ENCODE measurements at places on chromosomes 5 and 9.

- no peak for DNase-seq
Measured at GRCh38 chr9:134307674-134308638, 18.3 kb upstream of the RXRA start.

GRCh38 chr5:58451732-58452565 lies 7.9 kb downstream of the PLK2 start:
- no peak for DNase-seq

- DNase-seq = peak; percentile 11
Measured at GRCh38 chr5:119743927-119744326, 114.6 kb downstream of the FAM170A start.

DNA sequence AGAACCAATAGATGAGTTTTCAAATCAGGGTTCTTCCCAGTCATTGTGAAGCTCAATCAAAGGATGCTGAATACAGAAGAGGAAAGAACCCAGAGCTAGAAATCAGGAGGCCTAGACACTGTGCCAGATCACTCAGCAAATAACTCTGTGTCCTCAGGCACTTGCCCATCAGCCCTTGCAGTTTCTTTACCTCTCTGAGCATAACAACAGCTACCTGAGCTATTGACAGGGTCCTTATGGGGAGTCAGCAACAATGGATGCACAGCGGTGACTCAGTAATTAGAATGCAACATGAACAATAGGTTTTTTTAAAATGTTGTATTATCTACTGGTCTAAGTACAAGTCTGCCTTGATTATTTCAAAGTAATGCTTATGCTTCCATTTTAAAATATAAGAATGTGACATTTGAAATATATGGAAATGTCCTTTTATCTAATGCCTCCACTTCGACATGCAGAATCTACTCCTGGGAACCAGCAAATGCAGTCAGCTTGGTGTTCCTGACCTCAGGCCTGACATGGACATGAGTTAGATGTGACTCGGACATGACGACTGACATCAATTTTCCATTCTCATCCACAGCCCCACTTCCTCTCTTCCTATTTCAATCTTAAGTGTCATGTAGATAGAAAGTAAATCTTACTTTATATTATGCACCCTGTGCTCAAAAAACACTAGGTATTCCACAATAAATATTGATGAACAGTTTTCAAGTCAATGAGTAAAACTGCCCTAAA lies 155.0 kb downstream of the TLE1 start:
- DNase-seq = no peak

- DNase-seq = no peak
Measured at GRCh38 chr5:172554562-172554961, 86.5 kb upstream of the NEURL1B start.

DNA sequence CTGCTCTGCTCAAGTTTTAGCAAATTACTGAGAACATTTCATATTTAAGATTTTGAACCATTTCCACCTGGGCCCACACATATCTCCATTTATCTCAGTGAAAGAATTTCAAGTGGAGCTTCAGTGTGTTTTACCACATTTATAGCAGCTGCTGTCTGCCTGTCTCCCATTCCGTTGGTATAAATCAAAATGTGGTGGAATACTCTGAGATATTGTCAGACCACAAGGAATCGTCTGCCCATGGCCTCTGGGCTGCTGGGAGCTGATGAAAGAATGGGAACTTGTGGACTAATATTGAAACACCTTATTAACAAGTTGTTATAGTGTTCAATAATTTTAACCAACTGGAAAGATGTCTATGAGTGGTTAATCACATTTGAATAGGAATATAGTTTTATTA lies 33.3 kb downstream of the MAST4 start:
- DNase-seq = no peak

DNA sequence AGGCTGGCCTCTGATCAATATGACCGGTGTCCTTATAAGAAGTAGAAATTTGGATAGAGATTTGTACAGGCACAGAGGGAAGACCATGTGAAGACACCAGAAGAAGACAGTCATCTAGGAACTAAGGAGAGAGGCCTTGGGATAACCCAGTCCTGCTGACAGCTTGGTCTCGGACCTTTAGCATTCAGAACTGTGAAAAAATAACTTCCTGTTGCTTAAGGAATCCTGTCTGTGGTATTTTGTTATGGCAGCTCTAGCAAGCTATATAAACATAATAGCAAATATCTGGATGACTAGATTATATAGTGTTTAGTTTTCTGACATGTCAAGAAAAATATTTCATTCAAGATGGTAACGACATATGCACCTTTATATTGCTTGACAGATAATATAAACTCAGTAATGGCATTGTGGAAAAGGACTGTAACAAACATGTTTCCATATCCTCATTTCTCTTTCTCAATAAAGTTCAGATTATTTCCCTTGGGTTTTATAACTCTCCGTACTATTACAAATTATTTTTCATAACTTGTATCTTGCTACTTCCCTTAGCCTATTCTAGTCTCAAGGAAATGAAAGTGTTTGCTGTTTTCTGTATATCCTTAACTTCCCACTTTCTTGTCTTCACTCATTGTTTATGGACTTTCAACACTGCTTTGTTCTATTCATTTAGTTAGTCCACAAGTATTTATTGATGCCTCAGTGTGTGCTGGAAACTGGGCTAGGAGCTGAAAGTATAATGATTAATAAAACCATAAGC lies 62.4 kb downstream of the KIAA1958 start:
- peak; percentile 60 for DNase-seq

- DNase-seq = peak; percentile 32
Measured at GRCh38 chr5:53601570-53601969, 41.1 kb downstream of the NDUFS4 start.

DNA sequence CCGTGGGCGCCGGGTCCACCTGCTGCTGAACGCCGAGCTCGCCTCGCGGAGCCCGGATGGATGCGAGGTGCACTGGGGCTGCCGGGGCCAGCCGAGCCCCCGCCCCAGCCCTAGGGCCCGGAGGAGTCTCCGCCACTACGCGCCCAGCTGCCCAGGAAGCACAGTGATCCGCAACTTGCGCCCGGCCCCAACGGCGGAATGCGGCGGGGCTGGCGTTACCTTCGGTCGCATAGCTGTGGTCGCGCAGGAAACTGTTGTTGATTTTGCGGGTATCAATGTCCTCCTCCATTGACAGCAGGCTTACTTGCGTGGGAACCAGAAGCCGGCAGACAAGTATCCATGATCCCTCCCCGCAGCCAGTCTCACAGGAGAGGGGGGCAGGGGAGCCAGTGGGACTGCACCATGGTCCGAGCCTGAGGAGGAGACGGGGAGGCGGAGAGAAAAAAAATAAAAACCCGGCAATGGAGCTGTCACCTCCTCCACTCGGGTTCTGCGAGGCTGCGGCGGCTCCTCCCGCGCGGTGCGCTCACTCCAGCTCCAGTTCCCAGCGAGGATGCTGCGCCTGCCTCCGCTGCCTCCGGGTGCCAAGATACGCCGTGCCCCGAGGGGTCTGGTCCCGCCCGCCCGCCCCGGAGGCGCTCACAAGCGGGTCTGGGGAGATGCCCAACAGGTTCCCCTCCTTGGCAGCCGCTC lies 628 bp downstream of the PPP2R2B start:
- DNase-seq = peak; percentile 5

- peak; percentile 78 for DNase-seq
Measured at GRCh38 chr9:2307480-2307879, 292.3 kb downstream of the SMARCA2 start.

- no peak for DNase-seq
Measured at GRCh38 chr9:90310521-90310876, 332.1 kb downstream of the DIRAS2 start.

DNA sequence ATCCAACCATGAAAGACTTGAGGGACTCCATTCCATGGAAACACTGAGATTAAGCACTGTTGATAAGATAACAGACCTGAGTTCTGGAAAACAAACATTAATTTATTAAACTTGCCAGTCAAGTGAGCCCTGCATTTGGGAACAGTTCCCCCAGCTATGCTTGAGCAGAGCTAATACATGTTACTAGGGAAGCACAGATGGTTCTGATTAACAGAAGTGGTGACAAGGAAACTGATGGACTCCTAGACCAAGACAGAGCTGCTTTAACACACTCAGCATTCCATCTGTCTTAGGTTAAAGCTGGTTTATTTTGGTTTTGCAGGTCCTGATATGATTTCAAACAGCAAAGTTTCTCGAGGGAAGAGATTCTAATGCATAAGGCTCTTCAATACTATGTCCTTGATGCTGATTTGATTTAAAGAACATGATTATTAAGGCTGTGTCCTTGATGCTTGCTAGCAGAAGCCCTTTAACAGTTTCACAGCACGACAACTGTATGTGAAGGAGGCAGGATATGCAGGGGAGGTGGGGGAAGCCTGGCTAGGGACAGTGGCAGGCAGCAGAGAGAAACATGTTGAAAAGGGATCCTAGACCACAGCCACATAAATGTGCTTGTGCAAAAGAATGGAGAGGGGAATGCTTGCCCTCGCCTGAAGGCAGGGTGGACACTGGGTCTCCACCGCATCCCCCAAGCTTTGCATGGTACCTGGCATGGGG lies 66.2 kb downstream of the ACTBL2 start:
- DNase-seq = peak; percentile 97

DNA sequence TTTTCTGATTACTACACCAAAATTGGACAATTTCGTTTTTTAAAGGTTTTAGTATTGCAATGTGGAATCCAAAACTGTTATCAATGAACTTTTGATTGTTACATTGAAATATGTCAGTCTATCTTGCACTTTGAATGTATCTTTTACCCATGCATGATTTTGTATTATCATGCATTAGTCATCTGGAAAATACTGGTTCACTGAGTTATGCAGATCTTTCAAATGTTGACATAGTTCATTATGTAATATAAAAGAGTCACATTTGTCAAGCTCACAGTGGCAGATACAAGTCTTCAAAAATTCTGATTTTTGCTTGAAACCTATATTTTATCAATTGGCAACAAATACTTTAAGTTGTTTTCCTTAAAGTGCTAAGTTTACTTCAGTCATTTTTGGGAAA lies 85.2 kb downstream of the NR3C1 start:
- DNase-seq = no peak

- DNase-seq = no peak
Measured at GRCh38 chr5:140946578-140946977, 19.7 kb upstream of the PCDHAC2 start.

DNA sequence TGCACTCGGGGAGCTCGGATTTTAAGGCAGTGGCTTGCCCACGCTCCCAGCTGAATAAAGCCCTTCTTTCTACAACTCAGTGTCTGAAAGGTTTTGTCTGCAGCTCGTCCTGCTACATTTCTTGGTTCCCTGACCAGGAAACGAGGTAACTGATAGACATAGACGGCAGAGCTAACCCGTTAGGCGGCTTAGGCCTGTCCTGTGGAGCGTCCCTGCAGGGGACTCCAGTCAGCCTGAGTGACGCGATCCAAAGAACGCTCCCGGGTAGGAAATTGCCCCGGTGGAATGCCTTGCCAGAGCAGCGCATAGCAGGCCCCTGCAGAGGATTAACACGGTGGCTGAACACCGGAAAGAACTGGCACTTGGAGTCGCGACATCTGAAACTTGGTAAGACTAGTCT lies 1.8 kb upstream of the SELENOP start:
- no peak for DNase-seq

DNA sequence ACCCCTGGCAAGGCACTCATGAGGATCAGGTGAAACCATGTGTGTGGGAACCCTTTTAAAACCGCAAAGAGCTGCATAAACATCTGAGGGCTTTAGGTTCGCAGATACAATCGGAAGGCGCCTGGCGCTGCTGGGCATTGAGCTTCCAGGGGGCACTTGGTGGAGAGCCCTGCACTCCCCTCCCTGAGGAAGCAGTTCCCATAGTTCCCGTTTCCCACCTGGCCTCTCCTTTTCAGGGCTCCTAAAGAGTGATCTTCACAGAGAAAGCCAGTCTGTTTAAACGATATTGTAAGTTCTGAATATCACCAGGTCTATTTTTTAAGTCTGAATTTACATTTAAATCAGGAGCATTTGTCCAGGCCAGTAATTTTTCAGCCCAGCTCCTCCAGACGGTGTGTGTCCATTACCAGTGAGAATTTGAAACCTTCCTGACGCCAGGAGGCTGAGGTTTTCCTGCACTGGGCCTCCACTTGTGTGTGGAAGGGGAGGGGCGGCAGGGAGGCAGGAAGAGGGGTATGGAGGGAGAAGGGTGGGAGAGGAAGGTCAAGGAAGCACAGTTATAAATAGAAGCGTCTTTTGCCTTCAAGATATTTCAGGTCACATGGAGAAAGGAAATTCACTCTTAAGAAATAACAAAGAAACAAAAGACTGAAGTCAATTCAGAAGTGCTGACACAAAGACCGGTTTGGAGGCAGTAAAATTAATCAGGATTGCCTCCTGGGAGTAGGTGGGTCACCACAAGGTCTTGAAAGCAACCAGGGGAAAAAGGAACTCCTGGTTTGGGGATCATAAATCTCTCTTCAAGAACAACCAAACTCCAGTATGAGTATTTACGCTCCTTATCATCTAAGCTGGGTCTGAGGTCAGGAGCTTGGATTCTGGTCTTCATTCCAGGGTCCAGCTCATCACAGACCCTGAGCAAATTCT lies 14.3 kb upstream of the MGAT1 start:
- peak; percentile 52 for DNase-seq

DNA sequence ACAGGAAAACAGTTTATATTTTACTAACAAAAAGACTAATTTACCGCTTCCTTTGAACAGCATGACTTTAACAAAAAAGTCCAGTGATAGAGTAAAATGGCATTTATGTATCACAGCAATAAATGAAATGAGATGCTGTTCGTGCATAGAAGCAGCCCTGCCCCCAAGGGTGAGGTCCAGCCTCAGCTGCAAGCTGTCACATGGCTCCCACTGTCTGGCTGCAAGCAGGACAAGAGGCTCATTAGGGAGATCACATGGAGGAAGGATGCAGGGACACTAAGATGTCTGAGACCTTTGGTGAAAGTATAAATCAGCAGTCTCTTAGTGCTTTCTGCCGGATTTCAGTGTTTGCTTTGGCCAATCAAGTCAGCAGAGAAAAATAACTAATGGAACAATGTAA lies 23.0 kb downstream of the GDNF start:
- peak; percentile 48 for DNase-seq

GRCh38 chr5:44361342-44362001 lies 27.7 kb downstream of the FGF10 start:
- DNase-seq = no peak

DNA sequence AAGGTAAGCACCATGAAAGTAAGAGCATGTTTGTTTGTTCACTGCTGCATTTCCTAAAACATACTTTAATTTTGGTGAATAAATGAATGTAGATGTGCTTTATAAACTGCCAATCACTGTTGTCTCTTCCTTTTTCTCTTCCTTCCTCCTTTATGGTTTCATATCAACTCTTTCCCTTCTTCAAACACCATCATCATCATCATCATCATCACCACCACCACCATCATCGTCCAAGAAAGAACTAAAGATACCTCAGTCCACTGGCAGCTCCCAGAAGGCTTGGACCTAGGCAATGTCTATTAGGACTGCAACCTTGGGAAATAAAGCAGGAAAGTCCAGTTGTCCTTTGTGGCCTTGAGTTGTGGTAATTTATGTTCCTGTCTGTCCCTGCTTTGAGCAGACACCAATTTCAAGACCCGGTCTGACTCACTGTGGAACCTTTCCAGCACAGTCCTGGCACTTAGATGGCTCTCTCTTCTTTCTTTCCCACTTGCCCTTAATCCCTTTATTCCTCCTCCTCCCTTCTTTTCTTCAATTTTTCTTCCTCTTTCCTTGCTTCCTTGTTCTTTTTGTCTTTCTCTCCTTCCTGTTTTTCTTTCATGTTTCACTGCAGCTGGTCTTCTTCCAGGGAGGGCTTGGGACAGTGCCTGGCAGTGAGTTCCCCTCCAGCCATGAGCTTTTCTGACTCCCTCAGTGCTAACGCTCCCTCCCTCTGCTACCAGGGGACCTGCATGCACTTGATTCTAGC lies 99.3 kb downstream of the ANGPTL2 start:
- no peak for DNase-seq

Data from fibroblast of skin of right biceps (primary cell).